ENCODE measurements at places on chromosomes 1 and 21. TPM values are rescaled to one million over a fixed set of nuclear protein-coding genes. Genes with fewer than 3 reads are reported as not detected.

Gene C4BPA
- not detected for total RNA-seq

Gene CELF3
- total RNA-seq = not detected

Gene BROX
- total RNA-seq = 39.7 TPM

Gene UBL4B
- not detected for total RNA-seq

Gene SLC35A3
- 16.5 TPM for total RNA-seq

Gene TENT5C
- 13.8 TPM for total RNA-seq

Gene LCE6A
- not detected for total RNA-seq

Gene SPRR1B
- not detected for total RNA-seq

DNA sequence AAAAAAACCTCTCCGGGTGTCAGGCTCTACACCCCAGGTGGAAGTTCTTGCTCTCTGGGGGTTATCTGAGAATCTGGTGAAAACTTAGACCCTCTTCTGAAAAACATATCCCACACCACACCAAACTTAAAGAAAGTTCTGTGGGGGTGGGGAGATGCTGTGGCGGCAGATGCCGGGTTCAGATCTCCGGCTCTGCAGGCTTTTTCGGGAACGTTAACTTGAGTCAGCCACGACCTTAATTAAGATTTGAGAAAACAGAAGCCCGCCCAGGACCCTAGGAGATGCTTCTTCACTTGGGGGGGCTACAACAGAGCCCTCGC is 2.3 kb downstream of the RCC2 start:
- H3K4me3 ChIP-seq = peak overlapping the region; percentile 76
- no peak for DNase-seq
- peaks cover 54% of the 10 kb centered on the region for H3K4me1 ChIP-seq
- no peaks in the 10 kb centered on the region for H3K27me3 ChIP-seq
- H3K27ac ChIP-seq = peak overlapping the region; percentile 69
- peaks cover 34% of the 10 kb centered on the region for H3K36me3 ChIP-seq

DNA sequence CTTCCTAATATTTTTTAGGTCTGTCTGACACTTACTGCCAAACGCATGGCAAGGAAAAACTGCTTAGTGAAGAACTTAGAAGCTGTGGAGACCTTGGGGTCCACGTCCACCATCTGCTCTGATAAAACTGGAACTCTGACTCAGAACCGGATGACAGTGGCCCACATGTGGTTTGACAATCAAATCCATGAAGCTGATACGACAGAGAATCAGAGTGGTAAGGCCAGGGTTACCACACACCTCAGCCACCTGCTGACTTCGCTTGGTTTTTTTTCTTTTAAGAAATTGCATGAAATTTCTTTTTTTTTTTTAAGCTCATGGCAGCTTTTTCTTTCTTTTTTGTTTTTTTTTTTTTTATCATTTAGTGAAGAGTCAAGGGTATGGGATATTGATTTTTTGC is 17.2 kb downstream of the ATP1A1 start:
- no peaks in the 10 kb centered on the region for H3K27me3 ChIP-seq
- no peak overlapping the region for H3K4me3 ChIP-seq
- no peak overlapping the region for H3K27ac ChIP-seq

- peaks cover 4% of the 10 kb centered on the region for H3K36me3 ChIP-seq
- H3K4me3 ChIP-seq = peak overlapping the region; percentile 66
- H3K27me3 ChIP-seq = no peaks in the 10 kb centered on the region
- no peak overlapping the region for H3K27ac ChIP-seq
Measured at GRCh38 chr1:235077571-235078479, 50.8 kb downstream of the TOMM20 start.

- no peak overlapping the region for H3K4me3 ChIP-seq
- H3K4me1 ChIP-seq = peaks cover 12% of the 10 kb centered on the region
- H3K27ac ChIP-seq = no peak overlapping the region
- DNase-seq = no peak
- peaks cover 49% of the 10 kb centered on the region for H3K27me3 ChIP-seq
Measured at GRCh38 chr1:226553924-226554282, 5.3 kb downstream of the STUM start.

- no peak overlapping the region for H3K4me3 ChIP-seq
- H3K27me3 ChIP-seq = no peaks in the 10 kb centered on the region
- H3K36me3 ChIP-seq = no peaks in the 10 kb centered on the region
- no peak for DNase-seq
Measured at GRCh38 chr1:73106931-73107330, 824.6 kb upstream of the NEGR1 start.

DNA sequence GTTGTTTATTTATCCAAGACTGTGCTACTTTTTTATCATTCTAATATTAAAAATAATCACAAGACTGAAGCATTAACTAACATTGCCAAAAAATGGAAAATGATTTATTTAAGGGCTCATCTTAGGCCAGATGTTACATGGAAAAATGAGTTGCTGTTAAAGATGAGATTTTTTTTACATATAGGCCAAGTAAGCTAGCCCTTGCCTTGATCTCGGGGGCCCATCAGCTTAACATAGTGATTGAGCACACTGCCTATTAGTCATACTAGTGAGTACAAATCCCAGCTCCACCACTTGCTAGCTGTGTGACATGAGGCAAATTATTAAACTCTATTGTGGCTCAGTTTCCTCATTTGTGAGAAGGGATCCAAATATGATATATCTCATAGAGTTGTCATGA is 275.9 kb upstream of the SNX7 start:
- H3K4me1 ChIP-seq = peaks cover 17% of the 10 kb centered on the region
- no peak for DNase-seq
- H3K27ac ChIP-seq = no peak overlapping the region

DNA sequence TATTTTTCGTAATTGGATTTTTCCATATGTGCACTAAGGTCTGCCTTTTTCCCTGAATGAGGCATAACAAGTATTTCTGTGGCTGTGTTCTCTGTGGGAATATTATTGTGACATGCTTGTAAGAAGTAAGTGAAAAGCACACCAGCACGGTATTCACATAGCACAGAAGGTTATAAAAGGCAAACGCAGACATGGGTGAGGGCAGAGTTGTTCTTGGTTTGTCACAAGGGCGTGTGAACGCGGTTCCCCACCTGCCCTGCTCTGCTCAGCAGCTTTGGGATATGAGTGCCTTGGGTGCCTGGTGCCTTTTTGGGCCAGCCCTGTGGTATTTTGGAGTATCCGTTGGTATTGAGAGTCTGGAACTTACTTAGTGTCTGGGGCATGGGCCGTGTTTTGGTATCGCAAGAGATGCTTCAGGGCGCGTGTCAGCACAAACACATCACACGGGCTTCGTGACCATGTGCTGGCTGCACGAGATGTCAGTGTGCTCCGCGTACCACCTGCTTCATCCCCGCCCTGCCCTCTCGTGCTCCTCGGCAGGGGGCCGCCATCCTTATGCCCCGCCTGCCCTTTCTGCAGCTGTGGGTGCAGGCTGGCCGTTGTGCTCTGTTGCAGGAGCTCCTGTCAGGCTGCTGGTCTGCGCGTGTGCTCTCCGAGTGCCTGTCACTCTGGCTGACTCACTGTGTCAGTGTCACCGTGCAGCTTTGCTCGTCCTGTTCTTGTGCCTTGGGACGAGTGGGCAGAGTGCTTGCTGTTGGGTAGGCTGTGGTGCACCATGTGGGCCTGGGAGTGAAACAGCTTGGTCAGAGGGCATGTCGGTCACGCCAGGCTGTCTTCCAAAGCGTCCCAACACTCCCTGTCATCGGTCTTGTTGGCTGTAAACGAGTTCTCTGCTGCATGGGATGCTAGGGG is 15.0 kb downstream of the SKI start:
- peaks cover 86% of the 10 kb centered on the region for H3K4me1 ChIP-seq
- H3K27me3 ChIP-seq = no peaks in the 10 kb centered on the region
- peaks cover 8% of the 10 kb centered on the region for H3K36me3 ChIP-seq
- no peak overlapping the region for H3K27ac ChIP-seq
- H3K4me3 ChIP-seq = no peak overlapping the region
- no peak for DNase-seq

GRCh38 chr1:246680190-246680589 is 44.0 kb upstream of the SCCPDH start:
- no peak overlapping the region for H3K4me3 ChIP-seq
- H3K27ac ChIP-seq = no peak overlapping the region
- no peaks in the 10 kb centered on the region for H3K4me1 ChIP-seq
- no peak for DNase-seq
- H3K36me3 ChIP-seq = no peaks in the 10 kb centered on the region
- H3K27me3 ChIP-seq = no peaks in the 10 kb centered on the region

DNA sequence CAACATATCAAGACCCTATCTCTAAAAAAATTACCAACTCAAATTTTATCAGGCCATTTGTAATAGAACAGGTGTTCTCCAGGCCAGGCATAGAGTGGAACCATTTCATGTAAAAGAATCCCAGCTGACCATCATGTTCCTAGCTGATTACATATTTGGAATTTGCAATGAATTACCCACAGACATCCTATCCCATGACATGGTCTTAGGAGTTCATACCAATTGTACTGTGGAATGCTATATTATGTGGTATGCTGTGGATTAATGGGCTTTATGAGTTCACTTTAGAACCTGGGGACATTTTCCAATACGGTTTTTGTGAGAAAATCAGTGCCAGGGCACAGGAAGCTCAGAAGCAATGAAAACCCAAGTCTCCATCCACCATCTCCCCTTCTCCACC is 110.3 kb downstream of the ZNF281 start:
- peaks cover 5% of the 10 kb centered on the region for H3K27me3 ChIP-seq
- no peak overlapping the region for H3K4me3 ChIP-seq
- DNase-seq = no peak
- peaks cover 9% of the 10 kb centered on the region for H3K4me1 ChIP-seq

GRCh38 chr1:69315823-69316222 is 251.9 kb upstream of the LRRC7 start:
- no peak overlapping the region for H3K4me3 ChIP-seq
- no peaks in the 10 kb centered on the region for H3K36me3 ChIP-seq
- no peak for DNase-seq
- H3K27me3 ChIP-seq = no peaks in the 10 kb centered on the region
- H3K4me1 ChIP-seq = no peaks in the 10 kb centered on the region

Measured in activated CD4-positive, alpha-beta memory T cell treated with anti-CD3 and anti-CD28 coated beads for 36 hours (primary cell).